ENCODE measurements at places on chromosomes 6 and 20.

DNA sequence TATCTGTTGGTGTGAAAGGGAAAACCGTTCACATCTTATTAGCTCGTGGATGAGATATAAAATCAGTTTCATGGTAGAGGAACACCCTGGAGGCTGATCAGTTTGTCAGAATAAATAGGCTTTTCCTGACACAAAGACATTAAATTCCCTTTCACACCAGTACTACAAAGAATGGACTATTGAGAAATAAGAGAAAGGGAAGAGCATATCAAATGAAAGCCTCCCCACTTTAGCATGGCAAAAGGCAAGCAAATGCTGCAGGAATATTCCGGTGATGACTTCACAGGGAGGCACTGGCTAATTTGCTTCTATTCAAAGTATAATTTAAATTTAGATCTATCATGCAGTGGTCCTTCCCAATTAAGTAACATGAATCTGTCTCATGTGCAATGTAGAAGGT is 115.9 kb upstream of the AGPAT4 start:
- DNase-seq = no peak

DNA sequence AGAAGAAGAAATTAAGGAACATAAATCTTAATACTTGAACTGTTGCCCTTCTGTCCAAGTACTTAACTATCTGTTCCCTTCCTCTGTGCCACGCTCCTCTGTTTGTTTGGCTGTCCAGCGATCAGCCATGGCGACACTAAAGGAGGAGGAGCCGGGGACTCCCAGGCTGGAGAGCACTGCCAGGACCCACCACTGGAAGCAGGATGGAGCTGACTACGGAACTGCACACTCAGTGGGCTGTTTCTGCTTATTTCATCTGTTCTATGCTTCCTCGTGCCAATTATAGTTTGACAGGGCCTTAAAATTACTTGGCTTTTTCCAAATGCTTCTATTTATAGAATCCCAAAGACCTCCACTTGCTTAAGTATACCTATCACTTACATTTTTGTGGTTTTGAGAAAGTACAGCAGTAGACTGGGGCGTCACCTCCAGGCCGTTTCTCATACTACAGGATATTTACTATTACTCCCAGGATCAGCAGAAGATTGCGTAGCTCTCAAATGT is 17.1 kb downstream of the IRF4 start:
- peak; percentile 46 for DNase-seq

DNA sequence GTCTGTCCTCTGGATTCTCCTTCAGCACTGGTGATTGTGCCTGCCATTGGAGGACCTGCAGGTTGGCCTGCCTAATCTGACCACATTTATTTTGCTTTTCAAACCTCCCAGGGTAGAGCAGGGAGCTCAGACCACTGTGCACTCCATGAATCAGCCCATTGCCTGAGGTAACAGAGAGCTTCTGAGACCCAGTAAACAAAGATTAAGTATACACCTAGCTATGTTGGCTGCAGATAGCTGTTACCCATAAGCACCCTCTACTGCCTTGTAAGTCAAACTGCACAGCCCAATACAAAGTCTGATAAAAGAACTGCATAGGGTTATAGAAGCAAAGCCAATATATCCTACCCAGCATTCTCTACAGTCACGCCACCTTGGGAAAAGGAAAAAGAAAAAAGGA is 338.7 kb downstream of the HTR1B start:
- DNase-seq = no peak

- no peak for DNase-seq
These were observed 96.3 kb downstream of the PRDM1 start for GRCh38 chr6:106182455-106182854.

DNA sequence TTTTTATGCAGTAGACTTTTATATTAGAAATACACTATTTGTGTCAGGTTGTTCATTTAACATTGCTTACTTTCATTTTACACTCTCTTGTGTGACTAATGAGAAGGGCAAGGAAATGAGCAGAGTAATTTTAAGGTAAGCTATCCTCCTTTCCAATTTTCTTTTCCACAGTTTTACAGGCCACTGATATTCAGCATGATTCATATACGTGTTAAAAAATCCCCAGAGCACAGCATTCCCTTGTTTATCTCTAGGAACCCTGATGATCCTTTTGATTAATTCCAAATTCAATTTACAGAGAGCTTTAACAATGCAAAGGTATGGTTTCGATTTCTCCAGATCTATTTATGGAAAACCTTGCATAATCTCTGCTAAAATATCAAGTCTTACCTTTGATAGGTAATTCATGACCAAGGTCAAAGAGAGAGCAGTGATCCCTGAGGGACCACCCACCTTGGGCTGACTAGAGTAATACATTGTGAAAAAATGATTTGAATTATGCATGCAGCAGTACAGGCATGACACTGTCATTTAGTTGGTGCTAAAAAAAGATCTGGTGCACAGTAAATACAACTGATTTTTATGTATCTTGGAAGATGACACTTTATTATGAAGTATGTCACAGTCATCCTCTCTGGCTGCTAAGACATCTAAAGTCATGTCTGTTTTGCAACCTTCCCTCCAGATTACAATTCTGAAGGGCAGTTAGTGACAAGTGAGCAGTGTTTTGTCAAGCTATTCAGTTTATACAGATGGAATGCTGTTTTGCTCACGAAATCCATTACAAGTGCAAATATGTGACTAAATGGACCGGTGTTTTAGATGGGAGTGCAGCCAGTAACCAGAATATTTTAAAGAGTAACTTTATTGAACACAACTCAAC is 736.6 kb downstream of the EPHA7 start:
- no peak for DNase-seq

- DNase-seq = no peak
These were observed 13.9 kb upstream of the BHLHE23 start for GRCh38 chr20:63020681-63021080.

GRCh38 chr6:116929825-116930224 is 52.8 kb downstream of the RFX6 start:
- DNase-seq = no peak

GRCh38 chr6:125968493-125968892 is 11.9 kb downstream of the HINT3 start:
- no peak for DNase-seq

DNA sequence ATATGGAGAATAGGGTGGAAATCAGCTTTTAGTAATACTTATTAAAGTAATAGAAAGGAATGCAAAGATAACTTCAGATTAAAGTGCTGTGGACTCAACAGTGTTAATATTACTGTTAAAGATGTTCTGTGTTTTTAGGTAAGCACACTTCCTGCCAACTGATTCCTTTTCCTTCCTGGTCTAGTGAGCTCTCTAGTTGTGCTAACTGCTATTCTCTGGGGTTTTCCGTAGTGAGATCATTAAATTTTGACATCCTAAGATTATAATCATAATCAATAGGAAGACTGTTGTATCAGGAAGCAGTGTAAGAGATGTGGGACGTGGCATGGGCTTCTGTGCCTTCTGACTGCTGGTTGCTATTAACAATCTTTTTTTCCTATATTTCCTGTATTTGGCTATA is 1.2 kb upstream of the TMEM217 start:
- peak; percentile 65 for DNase-seq

- DNase-seq = peak; percentile 11
These were observed 41.5 kb upstream of the SRF start for GRCh38 chr6:43129434-43130194.

DNA sequence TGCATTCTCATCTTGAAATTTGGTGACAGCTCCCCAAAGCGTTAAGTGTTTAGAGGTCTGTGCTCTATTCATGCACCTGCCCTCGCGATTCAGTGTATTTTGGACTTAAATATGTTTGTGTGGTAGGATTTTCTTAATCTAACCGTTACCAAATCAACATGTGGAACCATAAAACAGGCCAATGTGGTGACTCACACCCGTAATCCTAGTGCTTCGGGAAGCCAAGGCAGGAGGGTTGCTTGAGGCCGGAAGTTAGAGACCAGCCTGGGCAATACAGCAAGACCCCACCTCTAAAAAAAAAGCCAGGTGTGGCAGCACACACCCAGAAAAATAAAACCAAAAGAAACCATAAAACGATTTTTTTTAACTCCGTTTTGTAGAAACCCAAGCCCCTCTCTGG is 31.5 kb downstream of the PYGB start:
- DNase-seq = no peak

- DNase-seq = no peak
These were observed 39.0 kb upstream of the SLC22A1 start for GRCh38 chr6:160082627-160083026.

DNA sequence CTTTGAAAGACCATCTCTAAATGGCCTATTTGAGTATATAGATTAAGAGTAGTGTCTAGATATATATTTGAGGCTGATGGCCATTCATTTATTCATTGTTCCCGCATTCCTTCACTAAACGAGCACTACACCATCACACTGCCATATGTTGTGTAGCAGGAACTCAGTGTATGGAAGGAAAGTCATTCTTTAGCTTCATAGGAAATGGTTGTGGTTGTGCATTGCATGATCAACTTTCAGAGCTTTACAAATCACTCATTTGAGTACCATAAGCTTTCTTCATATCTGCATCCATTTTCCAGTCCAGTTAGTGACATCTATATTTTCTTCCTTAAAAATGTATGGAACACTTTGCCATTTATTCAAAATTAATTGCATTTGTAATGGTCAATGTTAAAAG is 97.9 kb downstream of the ARID1B start:
- no peak for DNase-seq

GRCh38 chr6:1468126-1468525 is 78.8 kb downstream of the FOXF2 start:
- no peak for DNase-seq

DNA sequence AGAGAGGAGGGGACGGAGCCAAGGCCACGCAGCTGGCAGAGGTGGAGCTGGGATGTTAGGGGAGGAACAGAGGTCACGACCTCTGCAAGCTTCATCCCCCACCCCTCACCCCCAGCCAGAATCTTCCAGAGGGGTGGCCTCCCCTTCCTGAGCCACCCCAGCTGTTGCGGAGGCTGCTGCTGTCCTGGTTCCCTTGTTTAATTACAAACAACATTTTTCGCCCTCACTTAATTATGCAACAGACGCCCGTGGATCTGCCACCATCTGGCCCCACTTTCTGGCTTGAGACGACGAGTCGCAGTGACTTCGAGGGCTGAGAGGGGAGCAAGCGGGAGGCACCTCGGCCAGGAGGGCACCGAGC is 153.7 kb upstream of the PTPN1 start:
- no peak for DNase-seq

DNA sequence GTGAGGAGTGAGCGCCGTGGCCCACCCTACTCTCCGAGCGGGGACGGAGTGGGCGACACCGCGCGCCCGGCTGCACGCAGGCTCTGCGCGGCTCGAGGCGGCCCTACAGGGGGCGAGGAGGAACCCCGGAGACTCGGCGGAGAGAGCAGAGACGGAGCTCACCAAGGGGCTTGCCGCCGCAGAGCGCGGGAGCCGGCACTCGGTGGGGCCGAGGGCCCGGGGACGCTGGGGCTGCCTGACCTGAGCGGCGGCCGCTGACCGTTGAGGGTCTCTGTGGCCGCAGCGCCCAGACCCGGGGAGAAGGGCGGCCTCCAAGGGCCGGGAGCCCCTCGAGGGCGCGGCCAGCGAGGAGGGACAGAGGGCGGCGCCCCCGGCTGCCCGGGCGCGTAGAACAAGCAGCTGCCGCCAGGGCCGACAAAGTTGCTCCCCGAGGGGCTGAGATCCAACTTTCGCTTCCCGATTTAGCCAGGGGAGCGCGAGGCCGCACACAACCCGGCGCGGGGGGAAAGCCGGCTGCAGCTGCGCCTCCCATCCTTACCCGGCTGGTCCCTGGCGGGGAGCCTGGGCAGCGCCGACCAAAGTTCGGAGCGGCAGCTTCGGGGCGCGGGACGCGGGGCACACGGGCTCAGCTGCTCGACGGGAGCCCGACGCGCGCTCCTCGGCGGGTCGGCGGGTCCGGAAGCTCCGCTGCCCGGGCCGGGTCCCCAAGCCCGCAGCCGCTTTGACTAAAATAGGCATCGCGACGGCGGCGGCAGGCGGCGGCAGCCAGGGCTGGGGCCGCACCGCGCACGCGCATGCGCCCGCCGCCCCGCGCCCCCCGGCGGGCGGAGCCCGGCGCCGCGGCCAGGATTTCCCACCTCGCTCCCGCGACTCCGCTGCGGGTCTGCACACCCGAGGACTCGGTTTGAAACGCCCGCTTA is 43.1 kb downstream of the POPDC3 start:
- no peak for DNase-seq

DNA sequence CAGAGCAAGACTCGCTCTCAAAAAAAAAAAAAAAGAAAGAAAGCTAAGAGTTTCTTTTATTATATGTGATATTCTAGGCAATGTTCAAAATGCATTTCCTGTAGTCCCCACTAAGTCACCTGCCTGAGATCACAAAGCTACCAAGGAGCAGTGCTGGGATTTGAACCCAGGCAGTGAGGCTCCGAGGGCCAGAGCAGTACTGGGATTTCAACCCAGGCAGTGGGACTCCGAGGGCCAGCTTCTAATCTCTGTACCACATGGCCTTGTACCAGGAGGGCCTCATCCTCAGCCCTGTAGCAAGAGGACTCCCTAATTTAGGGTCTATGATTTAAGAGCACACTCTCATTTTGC is 39.7 kb downstream of the ZMYND8 start:
- no peak for DNase-seq

DNA sequence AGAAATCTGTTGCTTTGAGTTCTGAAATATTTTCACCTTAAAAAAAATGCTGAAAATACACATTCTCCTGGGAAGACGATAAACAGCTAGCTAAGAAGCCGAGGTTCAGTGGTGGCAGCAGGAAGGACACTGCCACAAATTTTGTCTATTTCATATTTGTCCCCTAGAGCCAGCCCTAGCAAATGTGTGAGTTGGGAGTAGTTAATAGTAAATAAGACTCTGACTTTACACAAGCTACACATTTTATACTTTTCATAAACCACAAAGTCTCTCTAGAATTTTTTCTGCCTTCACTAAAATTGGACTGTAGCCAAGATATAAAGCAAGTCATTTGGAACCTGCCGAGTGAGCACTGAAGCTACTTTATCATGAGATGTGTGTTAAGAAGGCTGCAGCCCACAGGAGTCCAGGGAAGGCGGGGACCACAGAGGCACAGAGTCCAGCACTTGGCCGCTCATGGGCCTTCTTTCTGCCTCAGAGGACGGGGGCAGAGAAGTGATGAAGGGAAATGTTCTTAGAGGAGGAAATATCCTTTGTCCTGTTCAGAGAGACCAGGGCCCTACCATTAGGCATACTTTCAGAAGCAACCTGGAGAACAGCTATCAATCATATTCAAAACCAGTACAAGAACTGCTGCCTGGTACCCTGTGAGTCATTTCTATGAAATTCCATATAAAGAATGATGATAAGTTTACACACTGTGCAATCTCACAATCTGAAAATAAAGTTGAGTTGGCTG is 241.7 kb upstream of the TAB2 start:
- no peak for DNase-seq
